ENCODE measurements at places on chromosomes 11 and 22.

DNA sequence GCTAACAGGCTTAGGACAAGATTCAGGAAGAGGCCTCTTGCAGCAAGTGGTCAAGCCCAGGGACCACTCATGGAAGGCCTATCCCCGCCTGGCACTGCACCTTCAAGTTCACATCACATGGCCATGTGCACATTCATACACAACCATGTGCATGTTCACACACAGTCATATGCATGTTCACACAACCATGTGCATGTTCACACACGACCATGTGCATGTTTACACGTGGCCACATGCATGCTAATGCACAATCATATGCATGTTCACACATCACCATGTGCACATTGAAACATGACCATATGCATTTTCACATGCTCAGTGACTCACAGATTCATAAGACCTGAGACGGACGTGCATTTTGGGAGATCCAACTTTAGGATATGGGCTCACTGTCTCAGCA lies 28.7 kb upstream of the IL17RA start:
- no peak for DNase-seq

GRCh38 chr11:47980907-47981621 lies 705 bp downstream of the PTPRJ start:
- DNase-seq = no peak

DNA sequence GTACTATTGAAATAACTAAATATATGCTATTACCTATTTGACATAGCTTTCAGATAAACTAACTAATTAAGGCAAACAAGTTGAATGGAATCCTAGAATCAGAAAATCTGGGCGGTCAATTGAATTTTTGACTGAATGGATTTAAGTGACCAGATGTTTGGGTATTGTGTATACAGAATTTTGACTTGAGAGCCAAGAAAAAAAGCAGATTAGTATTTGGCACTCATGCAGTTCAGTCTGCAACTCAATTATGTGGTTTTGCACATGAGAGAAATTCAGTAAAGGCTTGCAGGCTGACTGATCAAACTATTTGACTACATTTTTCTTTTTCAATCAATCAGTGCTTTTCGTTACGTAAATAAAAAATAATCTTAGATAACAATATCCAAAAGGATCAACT lies 254.8 kb downstream of the GUCY1A2 start:
- no peak for DNase-seq

GRCh38 chr22:46372686-46373085 lies 37.2 kb downstream of the TRMU start:
- DNase-seq = no peak

DNA sequence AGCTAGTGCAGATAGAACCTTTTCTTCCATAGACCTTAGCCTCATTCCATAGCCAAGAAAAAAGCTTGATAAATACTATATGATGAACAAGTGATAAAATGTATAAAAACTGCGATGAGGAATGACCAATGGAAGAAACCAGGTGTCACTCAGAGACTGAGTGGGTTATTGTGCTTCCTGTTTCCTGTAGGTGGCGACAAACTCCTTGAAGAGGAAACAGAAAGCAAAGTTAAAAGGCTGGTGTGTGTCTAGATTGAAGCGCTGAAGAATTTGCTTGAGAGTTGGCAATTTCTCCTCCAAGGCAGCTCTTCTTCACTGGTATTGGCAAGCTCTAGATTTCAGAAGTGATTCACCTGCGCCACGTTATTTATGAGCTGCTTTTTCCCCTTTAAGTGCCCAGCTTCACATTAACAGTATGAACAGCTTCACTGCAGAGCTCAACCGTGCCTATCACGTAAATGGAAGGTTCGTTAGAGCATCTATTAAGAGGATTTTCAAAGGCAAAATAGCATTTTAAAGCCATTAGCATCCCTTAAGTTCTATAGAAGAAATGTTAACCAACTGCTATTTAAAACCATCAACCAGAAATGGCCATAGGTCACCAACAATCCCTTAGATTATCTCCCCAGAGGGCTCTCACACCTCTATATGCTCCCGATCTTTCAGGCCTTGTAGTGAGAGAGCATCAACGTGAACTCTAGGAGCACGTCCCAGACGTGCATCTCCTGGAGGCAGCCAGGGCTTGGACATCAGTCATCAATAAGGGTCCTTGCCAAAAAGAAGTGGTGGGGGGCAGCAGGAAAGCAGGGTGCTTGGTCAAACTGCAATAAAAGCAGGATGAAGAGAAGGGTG lies 179.4 kb downstream of the CADM1 start:
- no peak for DNase-seq

- no peak for DNase-seq
Observed at GRCh38 chr11:130813196-130813595, 103.1 kb downstream of the SNX19 start.

DNA sequence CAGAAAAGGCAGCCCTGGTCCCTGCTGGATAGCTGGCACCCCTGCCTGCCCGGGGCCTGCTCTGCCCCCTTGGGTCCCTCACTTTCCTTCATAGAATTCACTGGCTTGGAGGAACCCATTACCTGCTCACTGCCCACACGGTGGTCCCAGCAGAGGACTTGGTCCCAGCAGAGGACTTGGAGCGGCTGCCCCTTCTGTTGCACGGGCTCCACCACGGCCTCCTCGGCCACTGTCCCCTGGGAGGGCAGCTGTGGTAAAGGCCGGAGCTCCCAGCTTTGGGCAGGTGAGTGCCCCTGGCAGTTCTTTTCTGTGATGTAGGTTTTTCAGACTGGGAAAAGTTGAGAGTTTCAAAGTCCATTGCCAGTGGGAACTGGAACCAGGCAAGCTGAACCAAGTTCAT lies 25.9 kb downstream of the BRSK2 start:
- DNase-seq = no peak

DNA sequence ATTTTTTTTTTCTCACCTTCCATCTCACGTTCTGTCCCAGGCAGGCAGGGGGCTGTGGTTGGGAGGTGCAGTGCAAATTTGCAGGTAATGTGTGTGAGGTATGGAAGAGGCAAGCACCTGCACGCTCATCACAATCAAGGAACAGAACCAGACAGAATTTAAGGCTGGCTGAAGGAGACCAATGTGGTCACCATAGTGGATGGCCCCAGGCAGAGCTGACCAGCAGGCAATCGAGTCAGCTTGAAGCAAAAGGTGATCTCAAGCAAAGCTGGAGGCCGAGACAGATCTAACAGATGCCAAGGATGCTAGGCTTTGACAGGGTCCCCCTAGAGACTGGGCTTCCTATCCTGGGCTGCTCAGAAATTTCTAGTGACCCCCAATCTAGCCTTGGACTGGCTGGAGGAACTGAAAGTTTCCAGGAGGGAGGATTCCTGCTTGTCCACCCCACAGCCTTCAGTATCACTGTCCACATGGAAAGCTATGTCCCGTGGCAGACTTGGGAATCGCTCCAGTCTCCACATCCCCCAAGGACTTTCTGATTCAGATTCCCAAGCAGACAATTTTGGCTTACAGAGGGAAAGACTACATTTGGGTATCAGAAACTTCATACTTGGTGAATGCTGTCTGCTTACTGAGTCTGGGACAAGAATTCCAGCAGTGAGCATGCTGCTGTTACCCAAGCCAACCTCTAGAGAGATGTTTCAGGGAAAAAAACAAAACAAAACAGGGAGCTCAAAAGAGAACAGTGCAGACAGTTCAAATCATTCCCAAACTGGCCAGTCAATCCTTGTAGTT lies 9.0 kb upstream of the MICAL3 start:
- no peak for DNase-seq

Measured in esophagus squamous epithelium (tissue), 5 donors.